Panc1 (cell line): ENCODE measurements at places on chromosomes 12 and 14. TPM values are rescaled to one million over a fixed set of nuclear protein-coding genes. Genes with fewer than 3 reads are reported as not detected.

OR4E2 gene
- total RNA-seq, result not detected

NOVA1 gene
- not detected for total RNA-seq

DCN gene
- total RNA-seq, result 1.9 TPM

- peak; percentile 5 for DNase-seq
Measured at GRCh38 chr14:53306267-53306721, 153.2 kb upstream of the DDHD1 start.

DNA sequence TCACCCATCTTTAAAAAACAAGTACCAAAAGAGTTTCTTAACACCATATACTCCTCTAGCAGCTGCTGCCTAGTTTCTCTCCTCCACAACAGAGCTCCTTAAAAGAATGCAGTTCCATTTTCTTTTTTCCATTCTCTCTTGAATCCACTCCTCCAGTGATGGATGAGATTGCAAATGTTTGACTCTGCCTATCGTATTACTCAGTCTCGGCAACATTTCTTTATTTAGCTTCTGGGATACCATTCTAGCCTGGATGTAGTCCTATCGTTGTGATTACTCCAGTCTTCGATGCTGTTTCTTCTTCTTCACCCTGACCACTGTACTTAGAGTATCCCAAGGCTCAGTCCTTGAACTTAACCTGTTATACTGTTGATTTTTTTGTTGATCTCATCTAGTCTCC is 30.8 kb downstream of the CAND1 start:
- DNase-seq, result no peak

DNA sequence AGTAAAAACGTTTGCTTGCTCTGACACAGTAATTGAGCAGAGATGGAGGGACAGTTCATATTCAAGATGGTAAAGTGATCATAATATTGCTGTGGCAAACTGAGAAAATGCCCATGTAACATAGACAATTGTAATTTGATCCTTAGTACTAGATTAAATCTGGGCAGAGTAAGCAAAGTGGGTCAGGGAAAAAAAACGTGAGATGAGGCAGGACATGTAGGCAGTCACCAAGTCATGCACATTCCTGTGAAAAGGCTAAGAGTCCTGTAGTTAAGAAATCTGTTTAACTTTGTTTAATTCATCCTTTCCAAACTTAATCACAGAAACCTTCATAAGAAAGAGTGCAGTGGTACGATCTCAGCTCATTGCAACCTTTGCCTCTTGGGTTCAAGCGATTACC is 16.1 kb downstream of the BTBD7 start:
- DNase-seq, result no peak

GRCh38 chr14:78245238-78245637 is 75.1 kb downstream of the NRXN3 start:
- no peak for DNase-seq

DNA sequence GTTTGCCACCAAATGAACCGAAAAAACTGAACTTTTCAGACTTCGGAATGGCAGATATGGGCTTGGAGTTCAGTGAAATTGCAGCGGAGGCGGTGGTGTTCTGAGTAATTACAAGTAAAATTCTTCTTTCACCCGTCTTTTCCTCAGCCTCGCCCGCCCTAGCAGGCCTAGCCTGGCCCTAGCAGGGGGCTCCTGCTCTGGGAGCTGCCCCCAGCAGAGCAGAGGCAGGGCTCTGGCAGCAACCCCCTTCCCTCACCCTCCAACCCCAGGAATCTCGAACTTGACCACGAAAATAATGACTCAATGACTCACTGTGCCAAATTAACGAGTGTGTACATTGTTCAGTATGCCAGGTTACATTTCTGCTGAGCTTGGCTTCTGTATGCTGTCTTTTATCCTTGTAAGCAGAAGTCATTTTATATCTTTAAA is 1.1 kb downstream of the PAPLN start:
- DNase-seq, result no peak

GRCh38 chr12:9221483-9221882 is 13.3 kb upstream of the PZP start:
- no peak for DNase-seq

DNA sequence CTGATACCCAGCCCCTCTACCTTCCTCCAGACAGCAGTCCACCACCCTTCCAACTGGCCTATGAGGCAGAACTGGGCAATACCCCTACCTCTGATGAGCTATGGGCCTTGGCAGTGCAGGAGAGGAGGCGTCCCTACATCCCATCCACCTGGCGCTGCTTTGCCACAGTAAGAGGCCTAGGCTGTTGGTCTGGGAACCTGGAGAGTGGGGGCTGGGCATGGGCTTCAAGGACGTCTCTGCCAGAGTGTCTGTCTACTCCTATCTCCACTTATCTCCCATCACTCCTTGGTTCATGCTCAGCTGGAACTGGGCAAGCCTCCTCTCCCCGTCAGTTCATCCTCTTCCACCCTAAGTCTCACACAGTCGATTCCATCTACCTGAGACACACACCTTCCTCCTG is 6.5 kb downstream of the AMHR2 start:
- DNase-seq, result no peak
